HCT116 (cell line): ENCODE measurements at places on chromosomes 6 and 20.

- H3K4me3 ChIP-seq: no peak overlapping the region
- no peaks in the 10 kb centered on the region for H3K36me3 ChIP-seq
- no peak for DNase-seq
- H3K27ac ChIP-seq: no peak overlapping the region
These were observed 161.7 kb downstream of the SYNDIG1 start for GRCh38 chr20:24631173-24631505.

- DNase-seq: no peak
- H3K27me3 ChIP-seq: no peaks in the 10 kb centered on the region
- H3K4me1 ChIP-seq: no peaks in the 10 kb centered on the region
- H3K4me3 ChIP-seq: no peak overlapping the region
- no peaks in the 10 kb centered on the region for H3K36me3 ChIP-seq
These were observed 163.2 kb upstream of the UST start for GRCh38 chr6:148583631-148584030.

GRCh38 chr6:107871976-107872375 is 47.9 kb upstream of the SCML4 start:
- no peak overlapping the region for H3K4me3 ChIP-seq
- H3K4me1 ChIP-seq: no peaks in the 10 kb centered on the region

GRCh38 chr6:95572098-95572497 is 5.2 kb upstream of the MANEA start:
- no peaks in the 10 kb centered on the region for H3K27me3 ChIP-seq
- H3K36me3 ChIP-seq: no peaks in the 10 kb centered on the region
- no peak overlapping the region for H3K4me3 ChIP-seq
- peaks cover 4% of the 10 kb centered on the region for H3K4me1 ChIP-seq
- no peak for DNase-seq
- H3K27ac ChIP-seq: no peak overlapping the region

DNA sequence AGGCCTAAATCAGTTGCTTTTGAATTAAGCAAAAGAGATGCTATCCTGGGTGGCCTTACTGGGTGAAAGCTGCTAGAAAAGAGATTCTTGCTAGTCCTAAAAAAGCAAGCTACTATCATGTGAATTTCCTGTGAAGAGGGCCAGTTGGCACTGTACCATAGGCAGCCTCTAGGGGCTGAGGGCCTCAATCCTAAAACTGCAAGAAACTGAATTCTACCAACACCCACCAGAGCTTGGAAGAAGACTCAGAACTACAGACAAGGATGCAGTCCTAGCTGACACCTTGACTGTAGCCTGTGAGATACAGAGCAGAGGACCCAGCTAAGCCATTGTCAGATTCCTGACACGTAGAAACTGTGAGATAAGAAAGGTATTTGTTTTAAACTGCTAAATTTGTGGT is 24.5 kb downstream of the CLIC5 start:
- H3K27me3 ChIP-seq: no peaks in the 10 kb centered on the region
- H3K4me1 ChIP-seq: 0 out of 2 replicates have a peak, but pooled peaks cover 2% of the 10 kb centered on the region
- H3K27ac ChIP-seq: no peak overlapping the region
- no peak overlapping the region for H3K4me3 ChIP-seq
- no peak for DNase-seq
- no peaks in the 10 kb centered on the region for H3K36me3 ChIP-seq

DNA sequence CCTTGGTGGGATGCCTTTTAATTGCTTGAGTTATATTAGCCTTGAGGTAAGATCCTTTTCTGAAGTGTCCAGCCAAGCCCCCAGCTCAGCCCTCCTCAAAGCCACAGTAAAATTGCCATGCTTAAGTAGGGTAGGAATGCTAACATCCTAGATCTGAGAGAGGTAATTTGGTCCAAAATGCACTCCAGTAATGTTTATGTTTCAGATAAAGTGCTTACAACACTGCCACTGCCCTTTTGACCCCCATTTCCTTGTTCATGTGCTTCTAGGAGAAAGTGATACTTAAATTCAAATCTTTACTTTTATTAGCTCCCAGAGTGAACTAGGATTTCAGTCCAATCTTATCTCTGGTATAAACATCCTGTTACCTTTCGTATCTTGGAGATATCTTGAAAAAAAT is 318.0 kb downstream of the BMP2 start:
- H3K27me3 ChIP-seq: no peaks in the 10 kb centered on the region
- H3K36me3 ChIP-seq: no peaks in the 10 kb centered on the region
- H3K4me3 ChIP-seq: no peak overlapping the region

DNA sequence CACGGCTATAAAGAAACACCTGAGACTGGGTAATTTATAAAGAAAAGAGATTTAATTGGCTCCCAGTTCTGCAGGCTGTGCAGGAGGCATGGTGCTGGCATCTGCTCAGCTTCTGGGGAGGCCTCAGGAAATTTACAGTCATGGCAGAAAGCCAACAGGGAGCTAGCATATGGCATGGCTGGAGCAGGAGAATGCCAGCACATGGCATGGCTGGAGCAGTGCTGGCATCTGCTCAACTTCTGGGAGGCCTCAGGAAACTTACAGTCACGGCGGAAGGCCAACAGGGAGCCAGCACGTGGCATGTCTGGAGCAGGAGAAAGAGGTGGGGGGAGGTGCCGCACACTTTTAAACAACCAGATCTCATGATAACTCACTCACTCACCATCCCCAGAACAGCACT is 32.5 kb upstream of the DACT2 start:
- DNase-seq: no peak
- H3K27me3 ChIP-seq: no peaks in the 10 kb centered on the region
- H3K36me3 ChIP-seq: no peaks in the 10 kb centered on the region
- H3K4me3 ChIP-seq: no peak overlapping the region

GRCh38 chr20:62885046-62885895 is 23.6 kb upstream of the TCFL5 start:
- H3K4me3 ChIP-seq: no peak overlapping the region
- no peak overlapping the region for H3K27ac ChIP-seq
- H3K27me3 ChIP-seq: no peaks in the 10 kb centered on the region
- peaks cover 17% of the 10 kb centered on the region for H3K36me3 ChIP-seq
- DNase-seq: no peak

GRCh38 chr20:16301986-16302385 is 271.3 kb downstream of the KIF16B start:
- H3K36me3 ChIP-seq: no peaks in the 10 kb centered on the region
- no peak overlapping the region for H3K27ac ChIP-seq
- DNase-seq: no peak
- H3K27me3 ChIP-seq: no peaks in the 10 kb centered on the region
- no peak overlapping the region for H3K4me3 ChIP-seq
